Upper lobe of right lung (tissue), 1 donor: ENCODE measurements at places on chromosomes 11 and 22.

- DNase-seq: peak; percentile 76
Measured at GRCh38 chr11:14644226-14645014, 816 bp downstream of the PDE3B start.

- DNase-seq: no peak
Measured at GRCh38 chr11:18105086-18105801, 638 bp downstream of the SAAL1 start.

DNA sequence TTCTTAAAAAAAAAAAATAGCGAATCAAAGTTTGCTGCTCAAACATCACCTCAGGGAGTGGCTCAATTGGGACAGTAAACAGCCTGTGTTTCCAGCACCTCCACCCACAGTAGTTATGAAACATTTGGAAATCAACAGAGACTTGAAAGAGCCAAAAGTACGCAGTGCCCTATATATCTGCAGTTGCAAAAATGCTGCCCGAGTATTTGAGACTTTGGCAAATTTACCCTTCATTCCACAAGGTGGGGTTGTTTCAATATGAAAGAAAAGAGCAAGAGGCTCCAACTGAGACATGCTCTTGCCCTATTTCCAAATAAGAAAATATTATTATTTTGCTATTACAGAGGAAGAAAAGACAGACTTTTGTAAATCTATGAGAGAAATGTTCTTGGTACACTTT lies 851.1 kb upstream of the RAG2 start:
- no peak for DNase-seq

- DNase-seq: no peak
Measured at GRCh38 chr11:81444297-81444696, 1289.4 kb downstream of the FAM181B start.

DNA sequence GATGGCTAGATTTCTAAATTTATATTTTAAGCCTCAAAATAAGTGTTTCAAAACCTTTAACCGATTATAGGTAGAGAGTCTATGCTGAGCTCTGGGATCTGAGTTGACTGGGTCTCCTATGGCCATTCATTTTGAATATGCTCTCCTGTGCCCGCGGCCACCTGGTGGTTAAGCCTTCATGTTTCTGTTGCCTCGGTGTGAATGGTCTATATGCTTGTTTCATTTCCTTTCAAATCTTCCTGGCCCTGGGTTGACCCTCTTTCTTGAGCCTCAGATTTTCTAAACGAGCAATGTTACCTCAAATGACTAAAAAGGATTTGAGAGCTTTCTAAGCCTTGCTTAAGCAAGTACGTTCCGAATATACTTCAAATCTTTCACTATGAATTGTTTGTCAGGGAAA lies 789.4 kb upstream of the KIRREL3 start:
- DNase-seq: no peak

- no peak for DNase-seq
Measured at GRCh38 chr11:107719557-107720302, 7.9 kb upstream of the SLN start.

- peak; percentile 88 for DNase-seq
Measured at GRCh38 chr11:126355324-126355925, at the start of gene ST3GAL4. TSS of gene ST3GAL4 (plus strand) at chr11:126355686. CDS start at chr11:126406156, 50,470 bp downstream.

DNA sequence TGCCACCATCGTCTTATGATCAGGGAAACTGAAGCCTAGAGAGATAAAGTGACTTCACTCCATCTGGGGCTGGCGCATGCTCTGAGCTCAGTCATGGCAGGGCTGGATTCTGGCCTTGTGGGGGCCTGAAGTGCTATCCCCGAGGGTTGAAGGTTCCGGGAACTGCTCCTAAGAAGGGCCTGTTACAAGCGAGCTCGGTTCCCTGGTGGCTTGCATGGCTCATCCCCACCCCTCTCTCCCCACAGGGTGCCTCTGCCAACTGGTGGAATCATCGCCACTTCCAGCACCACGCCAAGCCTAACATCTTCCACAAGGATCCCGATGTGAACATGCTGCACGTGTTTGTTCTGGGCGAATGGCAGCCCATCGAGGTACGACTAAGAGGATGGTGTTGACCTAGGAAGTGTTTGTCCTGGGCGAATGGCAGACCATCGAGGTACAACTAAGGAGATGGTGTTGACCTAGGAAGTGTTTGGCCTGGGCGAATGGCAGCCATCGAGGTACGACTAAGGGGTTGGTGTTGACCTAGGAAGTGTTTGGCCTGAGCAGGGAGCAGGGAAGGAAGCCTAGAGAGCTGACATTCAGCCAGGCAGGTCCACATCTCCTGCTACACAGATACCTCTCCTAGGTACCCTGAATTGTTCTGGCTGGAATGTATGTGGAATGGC lies 19.9 kb downstream of the FADS2 start:
- no peak for DNase-seq

DNA sequence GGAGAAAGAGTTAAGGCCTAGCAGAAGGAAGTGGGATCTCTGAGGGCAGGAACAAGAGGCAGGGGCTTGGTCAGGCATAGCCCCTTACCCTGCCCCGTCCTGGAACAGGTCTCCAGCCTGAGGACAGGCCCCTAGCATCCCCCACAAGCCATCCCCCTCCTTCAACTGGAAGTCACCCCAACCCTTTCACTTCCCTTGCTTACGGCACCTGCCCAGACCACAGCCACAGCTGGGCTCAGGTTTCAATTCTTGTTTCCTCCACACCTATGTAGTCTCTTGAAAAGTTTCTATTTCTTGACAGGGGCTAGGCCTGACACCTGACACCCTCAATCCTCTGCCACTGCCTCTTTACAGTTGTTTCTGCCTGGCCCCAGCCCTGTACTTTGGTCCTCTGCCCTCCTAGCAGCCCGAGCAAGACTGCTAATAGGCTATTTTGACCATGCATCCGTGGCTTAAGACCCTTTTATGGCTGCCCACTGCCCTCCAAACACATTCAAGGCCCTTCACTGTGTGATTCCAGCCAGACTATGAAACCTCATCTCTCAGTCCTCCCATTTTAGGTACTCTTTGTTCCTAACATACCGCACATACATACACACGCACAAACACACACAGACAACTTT lies 10.9 kb upstream of the FCHSD2 start:
- DNase-seq: no peak

DNA sequence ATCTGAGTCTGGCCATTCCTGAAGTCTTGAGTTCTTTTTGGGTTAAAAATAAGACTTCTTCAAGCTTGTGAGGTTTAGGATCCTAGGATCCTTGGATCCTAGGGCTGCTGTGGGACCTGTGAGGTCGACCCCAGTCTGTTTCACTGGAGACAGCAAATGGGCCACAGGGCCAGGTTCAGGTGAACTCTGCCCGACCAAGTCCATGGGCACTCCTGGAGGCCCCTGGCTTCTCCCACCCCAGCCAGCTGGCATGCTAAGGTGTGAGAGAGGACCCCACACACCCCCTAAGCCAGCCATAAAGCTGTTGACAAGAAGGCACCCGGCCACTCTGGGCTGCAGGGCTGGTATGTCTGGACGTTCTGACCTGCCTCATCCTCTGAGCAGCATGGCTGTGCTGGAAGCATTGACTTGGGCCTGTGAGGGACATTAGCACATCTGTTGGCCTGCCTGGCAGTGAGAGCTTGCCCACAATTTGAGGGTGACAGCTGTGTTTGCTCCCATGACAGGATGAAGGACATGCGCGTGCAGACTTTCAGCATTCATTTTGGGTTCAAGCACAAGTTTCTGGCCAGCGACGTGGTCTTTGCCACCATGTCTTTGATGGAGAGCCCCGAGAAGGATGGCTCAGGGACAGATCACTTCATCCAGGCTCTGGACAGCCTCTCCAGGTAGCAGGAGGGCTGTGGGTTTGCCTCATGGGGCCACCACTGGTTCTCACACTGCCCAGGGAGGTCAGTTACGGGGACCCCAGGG lies 16.0 kb downstream of the CLDN5 start:
- no peak for DNase-seq

DNA sequence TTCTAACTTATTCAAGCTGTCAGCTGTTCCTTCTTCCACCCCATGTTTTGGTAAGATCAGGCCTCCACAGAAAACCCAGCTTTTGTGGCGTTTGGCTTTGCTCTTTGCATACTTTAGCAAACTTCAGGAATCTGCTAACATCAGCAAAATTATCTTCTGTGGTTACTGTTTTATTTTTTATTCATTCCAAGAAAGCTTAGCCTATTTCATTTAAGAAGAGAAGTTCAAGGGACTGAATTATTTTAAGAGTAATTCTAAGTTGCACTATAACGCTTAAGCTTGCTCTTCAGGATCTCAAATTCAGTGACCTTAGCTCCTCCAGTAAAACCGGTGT lies 1.1 kb downstream of the JHY start:
- DNase-seq: no peak

GRCh38 chr11:71962428-71963038 lies 33.7 kb downstream of the RNF121 start:
- no peak for DNase-seq

GRCh38 chr11:112858289-112859023 lies 102.8 kb upstream of the NCAM1 start:
- no peak for DNase-seq

DNA sequence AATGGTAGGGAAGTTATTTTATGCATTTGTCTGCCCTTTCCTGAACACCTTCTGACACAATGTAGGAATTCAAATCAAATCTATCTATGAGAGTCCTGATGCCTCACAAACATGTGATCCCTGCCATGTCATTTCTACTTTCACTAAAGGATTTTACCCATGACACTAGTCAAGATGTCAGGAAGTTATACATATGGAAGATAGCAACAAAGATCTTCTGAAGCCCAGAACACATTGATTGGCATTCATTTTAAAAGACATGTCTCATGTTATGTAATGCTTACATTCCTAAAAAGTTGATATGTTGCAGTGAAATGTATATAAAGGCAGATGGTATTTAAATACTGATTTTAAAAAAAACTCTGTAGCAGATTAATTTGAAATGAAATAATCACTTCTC lies 61.5 kb downstream of the FAM76B start:
- no peak for DNase-seq

GRCh38 chr11:117908109-117908895 lies 20.9 kb downstream of the TMPRSS13 start:
- no peak for DNase-seq

GRCh38 chr11:90795746-90796145 lies 572.9 kb upstream of the CHORDC1 start:
- no peak for DNase-seq

- DNase-seq: no peak
Measured at GRCh38 chr11:28517621-28518020, 409.4 kb downstream of the METTL15 start.

GRCh38 chr11:60918251-60918938 lies 4.4 kb downstream of the TMEM109 start:
- no peak for DNase-seq

GRCh38 chr11:120388261-120388660 lies 52.0 kb downstream of the ARHGEF12 start:
- DNase-seq: no peak

- peak; percentile 25 for DNase-seq
Measured at GRCh38 chr11:118055966-118056365, 20.9 kb upstream of the TMPRSS4 start.

DNA sequence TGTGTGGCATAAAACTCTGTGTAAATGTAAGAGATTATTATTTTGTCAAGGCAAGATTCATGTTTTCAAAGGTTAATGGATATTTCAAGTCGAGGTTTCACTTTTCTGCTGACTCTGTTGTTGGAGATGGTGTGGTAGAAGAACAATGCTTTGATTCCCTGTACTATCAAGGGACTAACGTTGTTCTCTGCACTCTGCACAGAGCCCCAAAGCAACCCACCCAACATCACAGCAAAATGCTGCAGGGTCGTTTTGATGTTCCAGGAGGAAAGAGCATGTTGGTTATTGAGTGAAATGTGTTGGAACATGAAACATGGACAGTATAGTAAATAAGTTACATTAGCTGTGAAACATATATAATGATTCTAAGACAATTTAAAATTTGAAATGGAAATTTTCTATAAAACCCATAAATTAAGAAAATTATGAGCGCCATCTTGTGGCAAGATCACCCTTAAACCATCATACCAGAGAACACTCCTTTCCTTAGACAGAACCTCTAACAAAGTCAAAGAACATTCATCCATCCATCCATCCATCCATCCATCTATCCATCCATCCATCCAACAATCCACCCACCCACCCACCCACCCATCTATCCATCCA lies 164.4 kb upstream of the ZBED5 start:
- DNase-seq: no peak

- DNase-seq: no peak
Measured at GRCh38 chr11:64536396-64536941, 54.6 kb upstream of the SLC22A12 start.

DNA sequence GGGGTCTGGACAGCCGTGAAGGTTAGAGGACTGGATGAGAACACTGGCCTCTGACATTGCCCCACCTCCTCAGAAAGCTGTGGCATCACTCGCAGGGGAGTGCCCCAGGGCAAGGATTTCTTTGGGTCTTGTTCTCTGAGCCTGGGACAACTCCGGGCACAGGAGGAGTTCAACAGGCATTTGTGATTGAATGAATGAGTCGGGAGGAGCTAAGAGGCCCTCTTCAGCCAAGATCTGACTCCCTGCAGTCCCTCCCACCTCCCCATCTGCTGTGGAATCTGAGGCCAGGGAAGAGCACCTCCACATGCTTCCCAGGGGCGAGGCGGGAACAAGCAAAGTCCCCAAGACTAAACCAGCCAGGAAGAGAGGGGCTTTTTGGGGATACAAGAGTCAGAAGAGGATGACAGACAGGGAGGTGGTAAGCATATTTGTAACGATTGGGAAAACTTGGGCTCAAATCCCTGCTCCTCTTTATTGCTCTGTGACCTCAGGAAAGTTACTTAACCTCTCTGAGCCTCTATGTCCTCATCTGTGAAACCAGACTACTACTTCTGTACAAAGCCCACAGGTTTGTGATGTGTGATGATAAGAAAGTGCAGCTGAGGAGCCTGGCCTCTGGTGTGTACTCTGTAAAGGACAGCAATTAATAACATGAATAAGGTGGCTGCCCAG lies 6.4 kb downstream of the TP53I11 start:
- no peak for DNase-seq

DNA sequence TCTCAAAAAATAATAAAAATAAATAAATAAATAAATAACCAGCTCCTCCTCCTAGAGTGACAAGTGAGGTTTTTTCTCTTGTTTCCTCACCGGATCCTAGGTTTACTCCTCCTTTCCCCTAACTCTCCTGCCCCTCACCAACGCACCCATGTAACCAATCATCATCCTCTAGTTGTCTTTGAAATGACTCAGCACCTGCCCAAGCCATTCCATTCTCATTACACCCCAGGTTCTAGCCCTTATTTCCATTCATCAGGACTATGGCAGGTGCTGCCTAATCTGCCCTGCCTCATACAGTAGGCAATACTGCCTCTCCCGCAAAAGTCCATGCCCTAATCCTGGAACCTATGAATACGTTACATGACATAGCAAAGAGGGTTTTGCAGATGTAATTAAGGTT lies 60.4 kb downstream of the BUD13 start:
- DNase-seq: no peak

- DNase-seq: no peak
Measured at GRCh38 chr11:119099711-119100110, 1.9 kb downstream of the DPAGT1 start.

DNA sequence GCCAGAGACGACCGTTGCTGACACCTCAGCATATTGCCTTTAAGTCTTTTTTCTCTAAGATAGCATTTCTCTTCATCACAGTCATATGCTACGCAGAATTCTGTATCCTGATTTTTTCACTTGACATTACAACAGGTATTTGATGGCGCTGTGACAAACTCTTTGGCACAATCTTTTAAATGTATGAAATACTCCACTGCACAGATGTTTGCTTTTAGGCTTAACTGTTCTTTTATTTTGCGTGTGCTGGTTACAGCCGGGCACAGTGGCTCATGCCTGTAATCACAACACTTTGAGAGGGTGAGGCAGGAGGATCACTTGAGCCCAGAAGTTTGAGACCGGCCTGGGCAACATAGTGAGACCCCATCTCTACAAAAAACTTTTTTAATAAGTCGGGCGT lies 52.0 kb upstream of the PPP6R3 start:
- no peak for DNase-seq
